ENCODE measurements at places on chromosomes 4 and X. TPM values are rescaled to one million over a fixed set of nuclear protein-coding genes. Genes with fewer than 3 reads are reported as not detected.

SH2D1A gene
- not detected for total RNA-seq

HAND2 gene
- total RNA-seq, result not detected

ZNF732 gene
- total RNA-seq, result not detected

MAGEB17 gene
- 0.09 TPM for total RNA-seq

MAGIX gene
- 1.5 TPM for total RNA-seq

ELK1 gene
- total RNA-seq, result 16.6 TPM
